ENCODE measurements at places on chromosomes 16 and 17.

- no peak for DNase-seq
Observed at GRCh38 chr16:86517652-86518258, 7.4 kb downstream of the FOXF1 start.

- DNase-seq, result no peak
Observed at GRCh38 chr17:17352836-17353624, 49.9 kb downstream of the NT5M start.

- no peak for DNase-seq
Observed at GRCh38 chr17:31537565-31538011, 146.1 kb downstream of the RAB11FIP4 start.

- no peak for DNase-seq
Observed at GRCh38 chr16:51544851-51545467, 393.9 kb upstream of the SALL1 start.

- DNase-seq, result no peak
Observed at GRCh38 chr16:49495596-49496355, 122.2 kb downstream of the C16orf78 start.

DNA sequence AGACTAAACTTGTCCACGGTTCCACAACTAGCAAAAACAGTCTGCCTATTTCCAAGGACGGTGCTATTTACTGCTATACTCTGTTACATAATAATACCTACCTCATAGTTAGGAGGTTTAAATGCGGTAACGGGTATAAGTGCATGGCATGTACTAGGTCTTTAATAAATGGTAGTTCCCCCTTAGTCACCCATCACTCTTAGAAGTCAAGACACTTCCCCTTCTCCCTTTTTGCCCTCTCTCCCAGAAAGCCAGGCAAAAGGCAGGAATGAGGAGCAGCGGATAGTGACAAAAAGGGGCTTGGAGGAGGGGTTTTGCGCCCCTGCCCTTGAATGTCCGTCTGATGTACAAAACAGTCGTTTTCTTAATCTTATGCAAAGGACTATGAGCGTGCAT is 1.1 kb upstream of the LSM12 start:
- DNase-seq, result no peak

DNA sequence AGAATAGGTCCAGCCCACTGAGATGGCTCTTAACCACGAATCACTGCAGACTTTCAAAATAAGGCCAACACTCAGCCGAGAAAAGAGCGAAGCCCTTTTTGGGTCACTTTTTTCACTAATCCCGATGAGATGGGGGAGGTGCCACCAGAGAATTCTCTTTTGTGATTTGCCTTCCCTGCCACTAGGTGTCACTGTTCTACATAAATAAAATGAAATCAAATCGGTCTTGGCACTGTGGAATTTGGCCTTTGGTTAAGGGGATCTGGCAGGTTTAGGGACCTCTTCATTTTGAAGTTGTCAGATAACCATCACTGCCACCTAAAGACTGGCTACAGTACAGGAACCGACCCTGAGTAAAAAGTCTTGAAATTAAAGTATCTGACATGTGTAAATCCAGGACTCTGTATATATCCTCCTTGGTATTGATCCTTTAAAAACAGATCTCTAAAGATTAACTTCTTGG is 147.0 kb downstream of the HS3ST4 start:
- DNase-seq, result peak; percentile 42

- DNase-seq, result no peak
Observed at GRCh38 chr17:3189961-3190360, 7.4 kb upstream of the OR1A2 start.

GRCh38 chr16:82671741-82672140 is 45.0 kb downstream of the CDH13 start:
- no peak for DNase-seq

- peak; percentile 91 for DNase-seq
Observed at GRCh38 chr17:42659079-42659931, at the start of gene TUBG2. Gene TUBG2, plus strand, starts transcription at chr17:42659284. Its CDS starts 220 bp downstream, at chr17:42659504.

GRCh38 chr17:9064311-9064834 is 43.1 kb downstream of the NTN1 start:
- DNase-seq, result no peak

GRCh38 chr16:57382535-57383275 is 10.4 kb downstream of the CX3CL1 start:
- DNase-seq, result no peak

GRCh38 chr16:85461022-85461813 is 151.9 kb upstream of the GSE1 start:
- no peak for DNase-seq

DNA sequence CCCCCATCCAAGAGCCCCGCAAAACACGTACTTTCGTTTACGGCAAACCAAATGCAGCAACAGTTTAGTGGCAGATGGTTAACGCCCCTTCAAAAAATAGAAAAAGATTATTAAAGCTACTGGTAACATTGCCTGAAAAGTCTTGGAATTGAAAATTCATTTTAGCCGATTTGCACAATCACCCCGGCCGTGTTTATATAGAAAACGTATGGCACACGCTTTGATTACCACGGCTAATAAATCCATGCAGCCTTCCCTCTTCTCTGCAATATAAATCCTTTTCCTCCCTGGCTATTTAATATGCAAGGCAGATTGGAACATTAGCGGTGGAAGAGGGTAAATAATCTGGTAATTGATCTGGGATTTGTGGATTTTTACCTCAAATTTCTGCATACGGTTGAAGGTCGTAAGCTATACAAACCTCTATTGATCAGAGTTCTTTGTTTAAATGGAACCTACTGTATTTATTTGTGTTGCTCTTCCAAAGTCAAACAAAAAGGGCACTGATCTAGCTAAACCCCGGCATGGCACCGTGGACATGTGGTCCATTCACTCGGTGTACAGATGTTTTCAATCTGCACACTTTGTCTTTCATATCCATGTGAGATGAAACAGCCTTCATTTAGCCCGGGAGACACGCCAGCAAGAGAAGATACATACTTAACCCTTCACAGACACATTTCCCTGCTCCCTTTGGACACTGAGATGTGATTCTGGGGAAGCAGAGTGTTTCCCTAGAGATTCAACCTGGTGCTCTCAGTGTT is 238.1 kb upstream of the MAF start:
- DNase-seq, result no peak

DNA sequence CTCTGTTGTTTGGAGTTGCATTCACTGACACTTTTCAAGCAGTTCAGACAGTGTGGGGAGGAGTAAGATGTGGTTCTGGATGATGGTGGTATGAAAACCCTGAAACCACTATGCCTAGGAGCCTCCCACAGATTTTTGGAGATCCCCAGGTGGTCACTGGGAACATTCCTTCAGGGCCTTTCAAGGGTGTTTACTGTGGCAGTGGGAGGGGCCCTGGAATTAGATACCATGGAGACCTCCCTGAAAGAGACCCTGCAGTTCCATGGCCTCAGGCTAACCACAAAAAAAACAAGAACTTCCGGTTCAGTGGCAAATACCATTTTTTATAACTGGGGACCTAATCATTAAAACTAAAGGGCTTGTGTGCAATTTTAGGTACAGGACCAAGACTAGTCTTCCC is 79.9 kb downstream of the TMEM100 start:
- DNase-seq, result no peak

GRCh38 chr16:87653234-87653633 is 50.9 kb downstream of the JPH3 start:
- DNase-seq, result no peak

DNA sequence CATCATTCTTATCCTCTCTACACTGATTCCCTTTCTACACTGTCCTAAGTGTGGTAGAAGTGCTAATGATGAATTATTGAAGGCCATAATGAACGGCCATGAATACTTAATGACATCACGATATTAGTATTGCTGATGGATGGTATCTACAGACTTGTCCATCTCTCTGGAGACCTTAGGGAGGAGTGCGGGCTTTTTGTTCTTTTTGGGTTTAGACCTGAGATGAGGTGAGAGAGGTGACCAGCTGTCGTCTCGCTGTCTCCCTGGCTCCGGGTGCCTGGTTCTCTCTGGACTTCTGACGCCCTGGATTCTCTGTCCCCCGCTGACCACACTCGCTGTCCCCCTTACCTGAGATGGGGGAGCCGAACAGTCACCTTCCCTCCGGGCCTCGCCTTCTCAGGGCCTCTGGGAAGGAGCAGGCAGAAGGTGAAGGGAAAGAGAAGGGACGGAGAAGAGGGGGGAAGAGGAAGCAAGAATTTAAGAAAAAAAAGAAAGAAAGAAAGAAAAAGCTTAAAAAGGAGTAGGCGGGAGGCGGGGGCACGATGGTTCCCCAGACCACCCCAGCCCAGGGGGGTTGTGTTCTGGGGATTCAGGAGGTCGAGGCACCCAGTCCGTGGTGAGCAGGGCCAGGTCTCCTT is 17.1 kb downstream of the SGCA start:
- DNase-seq, result no peak

DNA sequence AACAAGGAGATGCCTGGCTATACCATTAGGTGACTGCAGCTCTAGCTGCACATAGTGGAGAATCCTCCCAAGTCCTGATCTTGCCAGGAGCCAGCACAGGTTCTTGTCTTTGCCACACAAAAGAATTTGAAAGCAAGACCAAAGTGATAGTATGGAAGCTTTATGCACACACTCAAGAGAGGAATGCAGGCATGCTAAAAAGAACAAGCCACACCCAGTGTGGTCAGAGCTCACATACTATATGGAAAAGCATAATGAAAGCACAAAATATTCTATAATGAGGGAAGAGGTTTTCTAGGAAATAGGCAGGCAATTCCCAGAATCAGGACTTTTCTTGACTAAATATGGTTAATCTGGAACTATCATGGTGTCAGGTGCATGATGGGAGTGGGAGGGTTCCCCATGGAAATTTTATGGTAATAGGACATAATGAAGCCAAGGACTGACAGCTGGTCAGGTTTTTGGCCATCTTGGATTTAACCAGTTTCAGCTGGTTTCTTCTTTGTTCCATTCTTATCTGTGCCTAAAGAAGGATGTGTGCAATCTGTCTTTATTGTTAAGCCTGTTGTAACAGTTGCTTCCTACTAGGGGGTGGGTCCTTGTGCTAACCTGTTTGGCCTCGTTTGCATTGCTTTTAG is 171.6 kb downstream of the ZNF18 start:
- DNase-seq, result no peak

DNA sequence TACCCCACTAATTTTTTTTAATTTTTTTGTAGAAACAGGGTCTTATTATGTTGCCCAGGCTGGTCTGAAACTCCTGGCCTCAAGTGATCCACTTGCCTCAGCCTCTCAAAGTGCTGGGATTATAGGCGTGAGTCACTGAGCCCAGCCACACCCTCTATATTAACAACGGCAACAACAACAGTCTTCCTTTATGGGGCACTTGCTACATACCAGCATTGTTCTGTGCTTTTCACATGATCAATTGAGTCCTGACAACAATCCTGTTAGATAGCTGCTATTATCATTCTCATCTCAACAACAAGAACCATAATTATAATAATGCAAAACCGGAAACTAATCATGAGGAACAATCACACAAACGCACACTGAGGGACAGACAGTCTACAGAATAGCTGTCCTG is 12.6 kb upstream of the ARL5C start:
- no peak for DNase-seq

DNA sequence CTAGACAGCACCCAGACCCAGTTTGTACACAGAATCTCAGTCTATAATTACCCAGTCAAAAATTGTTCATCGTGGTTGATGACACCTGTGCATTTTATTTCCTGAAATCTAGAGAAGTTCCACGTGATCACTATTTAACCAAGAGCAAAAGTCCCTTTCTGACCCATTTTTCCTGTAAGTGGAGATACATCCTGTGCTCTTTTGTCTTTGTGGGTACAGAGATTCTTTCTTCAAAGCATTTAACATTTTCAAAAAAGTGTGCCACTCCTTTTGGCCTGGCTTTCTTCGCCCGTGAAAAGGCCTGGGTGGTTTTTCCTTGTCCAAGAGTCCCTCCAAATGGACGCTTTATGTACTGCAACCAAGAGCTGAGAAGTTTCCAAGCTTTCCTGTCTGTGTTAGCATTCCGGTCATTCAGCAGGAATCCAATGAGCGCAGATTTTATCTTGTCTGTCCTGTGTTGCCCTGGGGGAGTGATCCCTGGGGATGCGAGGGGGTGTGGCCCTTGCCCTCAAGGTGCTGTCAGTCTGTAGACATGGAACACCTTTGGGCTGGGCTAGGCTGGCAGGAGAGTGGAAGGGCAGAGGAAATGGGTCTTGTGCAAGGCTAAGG is 161.1 kb upstream of the CACNG5 start:
- peak; percentile 28 for DNase-seq

DNA sequence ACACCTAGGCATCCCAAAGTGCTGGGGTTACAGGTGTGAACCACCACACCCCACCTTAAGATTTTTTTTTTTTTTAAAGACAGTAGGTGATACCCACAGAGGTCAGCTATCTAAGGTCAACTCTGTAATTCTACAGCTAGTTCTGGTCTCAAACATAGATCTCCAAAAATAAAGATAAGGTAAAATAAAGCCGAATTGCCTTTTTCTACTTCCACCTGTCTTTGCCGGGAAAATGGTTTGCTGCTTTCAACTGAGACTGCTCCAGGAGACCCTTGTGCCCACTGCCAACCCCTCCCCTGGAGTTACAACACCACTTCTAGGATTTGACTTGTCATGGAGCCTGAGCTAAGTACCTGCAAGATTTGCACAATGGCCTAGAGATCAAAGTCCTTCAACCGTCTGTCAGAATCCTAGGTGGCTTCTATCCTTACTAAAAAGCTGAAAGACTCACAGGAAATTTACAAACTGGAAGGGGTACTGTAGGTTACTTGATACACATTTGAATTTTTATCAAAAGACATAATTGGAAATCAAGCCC is 4.7 kb upstream of the CNOT1 start:
- no peak for DNase-seq

DNA sequence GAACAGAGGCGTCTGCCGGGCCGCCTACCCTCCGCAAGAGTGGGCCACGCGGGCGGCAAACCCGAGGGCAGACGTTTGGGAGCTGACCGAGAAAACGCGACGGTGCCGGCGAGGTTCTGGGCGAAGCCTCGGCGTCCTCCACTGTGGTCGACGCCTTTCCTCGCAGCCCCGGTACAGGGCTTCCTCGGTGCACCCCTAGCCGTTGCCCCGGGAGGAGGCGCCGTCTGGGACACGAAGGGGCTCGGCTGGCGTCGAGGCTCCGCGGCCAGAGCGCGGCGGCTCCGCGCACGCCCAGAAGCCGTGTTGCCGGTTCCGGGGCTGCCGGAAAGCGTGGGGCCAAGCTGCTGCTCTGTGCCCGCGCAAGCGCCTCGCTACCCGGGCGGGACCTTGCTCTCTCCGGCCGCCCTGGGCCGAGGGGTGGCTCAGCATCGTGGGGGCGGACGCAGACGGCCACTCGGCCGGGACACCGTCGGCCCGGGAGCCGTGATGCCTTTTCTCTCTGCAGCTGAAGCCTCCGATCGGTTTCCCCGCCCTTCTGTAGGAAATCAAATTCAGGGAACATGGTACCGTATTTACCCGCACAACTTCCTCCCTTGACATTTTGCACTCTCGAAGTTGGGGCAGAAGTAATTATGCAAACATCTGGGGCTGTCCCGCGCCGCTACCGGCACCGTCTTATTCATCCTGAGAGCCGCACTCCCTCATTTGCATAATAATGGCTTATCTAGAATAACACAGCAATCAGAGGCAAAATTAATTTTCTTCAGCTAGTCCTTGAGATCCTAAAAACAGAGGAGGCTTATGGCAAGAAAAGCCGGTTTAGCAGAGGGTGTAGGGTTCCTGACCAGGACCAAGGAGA is 7.3 kb upstream of the CBX8 start:
- no peak for DNase-seq

- no peak for DNase-seq
Observed at GRCh38 chr17:38719943-38720641, 10.0 kb upstream of the CISD3 start.

- no peak for DNase-seq
Observed at GRCh38 chr16:66219491-66219890, 147.0 kb upstream of the CDH5 start.

GRCh38 chr16:635573-636205 is 416 bp downstream of the METTL26 start:
- no peak for DNase-seq

- no peak for DNase-seq
Observed at GRCh38 chr17:73533781-73534180, 110.5 kb downstream of the SDK2 start.
